ENCODE measurements at places on chromosomes 16 and 17.

- DNase-seq: no peak
Measured at GRCh38 chr16:48831076-48831722, 221.2 kb upstream of the N4BP1 start.

GRCh38 chr16:47317465-47318240 is 143.2 kb downstream of the ITFG1 start:
- no peak for DNase-seq

- DNase-seq: no peak
Measured at GRCh38 chr16:48885471-48885870, 275.5 kb upstream of the N4BP1 start.

DNA sequence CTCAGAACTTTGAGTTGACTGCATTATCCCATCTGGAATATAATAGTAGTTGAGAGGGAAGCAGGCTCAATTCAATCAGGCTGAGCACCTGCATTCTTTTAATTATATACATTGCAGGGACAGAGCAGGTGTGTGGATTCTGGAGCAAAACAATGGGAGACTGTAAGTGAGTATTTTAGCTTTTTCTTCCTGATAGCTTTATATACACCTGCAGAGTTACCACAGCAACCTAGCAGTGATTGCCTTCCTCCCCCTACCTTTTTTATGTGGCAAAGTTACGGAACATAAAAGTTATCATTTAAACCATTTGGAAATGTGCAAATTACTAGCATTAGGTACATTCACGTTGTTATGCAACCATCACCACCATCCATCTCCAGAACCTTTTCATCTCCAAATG is 25.4 kb upstream of the RHOT1 start:
- no peak for DNase-seq

- peak; percentile 29 for DNase-seq
Measured at GRCh38 chr16:6643080-6643686, 689.5 kb upstream of the RBFOX1 start.

DNA sequence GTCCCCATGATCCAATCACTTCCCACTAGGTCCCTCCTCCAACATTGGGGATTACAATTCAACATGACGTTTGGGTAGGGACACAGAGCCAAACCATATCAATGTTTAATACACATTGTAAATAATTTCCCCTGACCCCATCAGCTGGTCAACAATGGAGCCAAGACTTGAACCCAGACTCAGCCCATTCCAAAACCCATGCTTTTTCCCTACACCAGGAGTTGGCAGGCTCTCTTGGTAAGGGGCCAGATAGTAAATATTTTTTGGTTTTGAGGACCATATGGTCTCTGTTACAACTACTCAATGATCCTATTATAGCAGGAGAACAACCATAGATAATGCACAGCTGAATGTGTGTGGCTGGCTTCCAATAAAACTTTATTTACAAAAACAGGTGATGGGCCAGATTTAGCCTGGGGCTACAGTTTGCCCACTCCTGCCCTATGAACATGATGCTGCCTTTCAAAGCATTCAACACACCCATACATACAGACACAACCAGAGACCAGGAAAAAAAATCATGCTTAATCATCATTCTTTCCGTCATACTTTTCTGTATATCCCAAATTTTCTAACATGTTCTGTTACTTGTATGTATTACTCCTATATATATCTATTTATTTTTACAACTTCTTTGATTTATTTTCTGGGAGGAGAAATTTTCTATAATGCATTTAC is 22.1 kb upstream of the MSI2 start:
- DNase-seq: no peak

DNA sequence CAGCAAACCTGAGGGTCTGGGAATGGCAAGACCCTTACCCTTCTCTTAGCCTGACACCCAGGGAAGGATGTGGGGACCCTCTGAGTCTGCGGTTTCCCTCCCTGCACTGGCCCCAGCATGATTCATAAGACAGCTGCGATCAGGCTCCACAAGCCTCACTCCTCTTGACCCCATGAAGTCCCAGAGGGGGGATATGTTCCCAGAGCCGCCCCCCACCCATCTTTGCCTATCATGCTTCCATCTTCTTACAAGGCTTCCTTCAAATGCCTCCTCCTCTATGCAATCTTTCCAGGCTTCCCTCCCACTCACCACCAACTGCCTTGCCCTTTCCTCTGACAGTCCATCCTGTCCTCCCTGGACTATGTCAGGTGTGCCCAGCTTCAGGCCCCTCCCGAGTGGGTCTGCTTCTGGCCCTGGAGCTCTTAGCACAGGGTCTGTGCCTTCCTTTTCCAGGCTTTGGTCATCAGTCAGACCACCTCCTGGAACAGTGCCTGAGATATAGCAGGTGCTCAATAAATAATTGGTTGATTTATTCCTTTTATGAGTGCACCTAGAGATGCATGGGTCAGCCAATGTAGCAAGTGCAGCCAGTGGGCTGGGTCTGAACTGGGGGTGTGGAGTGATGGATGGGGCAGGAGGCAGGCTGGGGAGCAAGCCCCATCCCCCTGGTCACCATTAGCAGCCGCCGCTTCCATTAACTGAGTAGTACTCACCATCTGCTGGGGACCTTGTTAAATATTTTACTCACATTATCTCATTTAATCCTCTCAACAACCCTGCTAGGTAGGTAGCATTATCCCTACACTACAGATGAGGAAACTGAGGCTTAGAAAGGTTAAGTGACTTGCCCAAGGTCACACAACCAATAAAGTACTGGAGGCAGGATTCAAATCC is 8.4 kb downstream of the DLX3 start:
- DNase-seq: no peak

GRCh38 chr16:10077861-10078260 is 104.4 kb downstream of the GRIN2A start:
- DNase-seq: no peak

DNA sequence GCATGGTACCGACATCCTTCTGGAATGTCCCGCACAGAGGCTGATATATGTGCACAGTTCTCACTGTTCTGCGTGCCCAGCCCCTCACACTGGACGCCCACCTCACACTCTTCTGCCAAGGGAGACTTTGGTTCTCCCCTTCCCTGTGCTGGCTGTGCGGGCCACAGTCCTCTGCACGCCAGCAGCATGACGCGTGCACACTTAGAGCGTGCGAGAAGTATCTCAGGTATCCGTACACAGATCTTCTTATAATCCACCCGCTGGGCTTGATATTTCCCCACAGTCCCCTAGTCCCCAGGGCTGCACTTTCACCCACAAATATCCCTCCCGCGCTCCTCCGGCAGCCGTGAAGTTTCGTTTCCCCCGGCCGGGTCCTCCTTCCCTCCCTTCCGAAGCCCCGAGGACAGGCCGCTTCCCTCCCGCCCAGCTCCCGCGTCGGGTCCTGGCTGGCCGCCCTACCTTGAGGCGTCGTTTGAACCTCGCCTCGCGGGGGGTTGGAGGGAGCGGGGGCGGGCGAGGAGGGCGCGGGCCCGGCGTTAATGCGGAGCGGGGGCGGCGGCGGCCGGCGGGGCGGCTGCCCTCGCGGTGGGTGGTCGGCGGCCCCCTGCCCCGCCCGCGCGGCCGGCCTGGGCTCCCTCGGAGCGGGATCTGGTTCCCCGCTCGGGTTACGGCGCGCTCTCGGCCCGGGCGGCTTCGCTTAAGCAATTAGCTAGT is 5.0 kb upstream of the FOXF1 start:
- no peak for DNase-seq

- no peak for DNase-seq
Measured at GRCh38 chr17:18921485-18921884, 30.5 kb upstream of the SLC5A10 start.

DNA sequence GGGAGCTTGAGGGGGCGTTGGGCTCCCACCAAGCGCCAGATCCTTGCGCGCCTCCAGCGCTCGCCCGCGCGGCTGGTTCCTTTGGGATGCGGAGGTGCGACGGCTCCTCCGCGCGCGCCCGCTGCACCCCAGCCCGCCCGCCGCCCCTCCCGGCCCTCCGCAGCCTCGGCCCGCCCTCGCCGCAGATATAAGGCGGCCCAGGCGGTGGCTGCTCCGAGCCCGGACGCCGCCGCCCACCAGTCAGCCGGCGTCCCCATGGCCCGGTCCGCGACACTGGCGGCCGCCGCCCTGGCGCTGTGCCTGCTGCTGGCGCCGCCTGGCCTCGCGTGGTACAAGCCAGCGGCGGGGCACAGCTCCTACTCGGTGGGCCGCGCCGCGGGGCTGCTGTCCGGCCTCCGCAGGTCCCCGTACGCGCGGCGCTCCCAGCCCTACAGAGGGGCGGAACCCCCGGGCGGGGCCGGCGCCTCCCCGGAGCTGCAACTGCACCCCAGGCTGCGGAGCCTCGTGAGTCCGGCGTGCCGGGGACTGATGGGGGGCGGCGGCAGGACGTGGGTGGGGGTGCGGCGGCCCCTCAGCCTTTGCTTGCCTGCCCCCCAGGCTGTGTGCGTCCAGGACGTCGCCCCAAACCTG is at the start of gene NPB:
TSS of gene NPB (plus strand) at position 216 of the 630 bp plus-strand sequence. CDS start at position 256, 40 bp downstream.
- peak; percentile 43 for DNase-seq

DNA sequence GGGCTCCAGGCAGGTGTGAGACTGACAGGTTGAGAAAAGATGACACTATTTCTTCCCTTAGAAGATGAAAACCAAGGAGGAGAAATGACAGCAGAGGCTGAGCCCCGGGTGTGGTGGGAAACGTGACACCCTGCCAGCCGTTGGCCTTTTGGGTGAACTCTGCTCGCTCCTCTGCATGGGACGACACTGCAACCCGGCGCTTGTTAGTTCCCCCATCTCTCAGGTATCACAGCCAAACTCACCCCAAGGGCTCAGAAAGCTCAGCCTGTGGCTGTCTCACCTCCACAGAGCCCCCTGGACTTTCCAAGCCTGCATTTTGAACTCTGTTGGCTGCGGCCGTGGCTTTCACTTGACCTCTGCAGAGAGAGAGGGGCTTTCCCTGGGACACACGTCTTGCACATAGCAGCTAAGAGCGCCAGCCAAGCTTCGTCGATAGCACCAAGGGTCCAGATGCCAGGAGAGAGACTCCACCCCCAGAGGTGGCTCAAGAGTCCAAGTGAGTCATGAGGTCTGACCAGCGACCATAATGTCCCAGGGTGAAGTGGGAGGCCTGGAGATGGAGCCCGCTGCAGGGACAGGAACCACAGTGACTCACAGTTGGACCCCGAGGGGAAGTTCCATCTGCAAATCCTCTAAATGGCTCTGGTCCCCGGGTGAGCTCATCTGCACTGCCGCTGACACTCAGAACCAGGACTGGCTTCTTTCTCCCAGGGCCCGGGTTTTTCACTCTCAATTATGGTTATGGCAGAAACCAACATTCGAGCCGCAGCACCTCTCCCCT is 301.9 kb downstream of the SOX9 start:
- DNase-seq: no peak

- no peak for DNase-seq
Measured at GRCh38 chr16:50547340-50548124, 664 bp upstream of the NKD1 start.

- peak; percentile 57 for DNase-seq
Measured at GRCh38 chr16:87391324-87391949, 699 bp upstream of the MAP1LC3B start.

DNA sequence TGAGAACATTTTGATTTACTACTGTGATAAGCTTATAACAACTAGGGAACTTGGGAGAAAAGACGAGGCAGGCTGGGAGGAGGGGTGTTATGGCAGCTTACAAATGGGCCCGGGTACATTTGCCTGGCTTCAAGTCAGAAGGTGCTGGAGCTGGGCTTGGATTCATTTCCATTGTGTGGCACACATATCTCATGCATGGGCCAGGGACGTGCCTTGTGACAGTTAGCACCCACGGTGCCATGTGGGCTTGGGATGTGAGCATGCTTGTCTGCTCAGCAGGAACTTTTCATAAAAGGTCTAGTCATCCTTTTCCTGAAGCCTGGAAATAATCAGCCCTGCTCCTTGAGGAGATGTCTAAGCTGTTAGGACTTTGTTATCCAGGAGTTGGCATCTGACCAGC is 572.2 kb downstream of the CDH13 start:
- no peak for DNase-seq

GRCh38 chr17:79754370-79754769 is 23.6 kb upstream of the CBX2 start:
- DNase-seq: no peak

- no peak for DNase-seq
Measured at GRCh38 chr17:27624539-27624938, 6.4 kb upstream of the LGALS9 start.

DNA sequence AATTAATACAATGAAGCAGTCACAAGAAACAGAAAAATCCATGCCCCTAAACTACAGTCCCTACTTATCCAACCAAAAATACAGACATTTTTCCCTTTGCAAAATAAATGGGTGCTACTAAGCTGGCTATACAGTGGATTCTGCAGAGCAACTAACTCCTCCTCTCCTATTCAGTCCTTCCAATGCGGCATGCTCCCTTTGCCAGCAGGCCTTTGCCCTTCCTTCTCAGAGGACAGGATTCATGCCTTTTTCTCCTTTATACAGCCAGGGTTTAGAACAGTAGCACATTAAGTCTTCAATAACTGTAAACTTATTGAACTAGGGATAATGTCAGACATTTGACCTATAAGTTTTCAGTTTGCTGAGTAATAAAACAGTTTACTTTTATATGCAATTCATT is 70.2 kb downstream of the SMURF2 start:
- no peak for DNase-seq

DNA sequence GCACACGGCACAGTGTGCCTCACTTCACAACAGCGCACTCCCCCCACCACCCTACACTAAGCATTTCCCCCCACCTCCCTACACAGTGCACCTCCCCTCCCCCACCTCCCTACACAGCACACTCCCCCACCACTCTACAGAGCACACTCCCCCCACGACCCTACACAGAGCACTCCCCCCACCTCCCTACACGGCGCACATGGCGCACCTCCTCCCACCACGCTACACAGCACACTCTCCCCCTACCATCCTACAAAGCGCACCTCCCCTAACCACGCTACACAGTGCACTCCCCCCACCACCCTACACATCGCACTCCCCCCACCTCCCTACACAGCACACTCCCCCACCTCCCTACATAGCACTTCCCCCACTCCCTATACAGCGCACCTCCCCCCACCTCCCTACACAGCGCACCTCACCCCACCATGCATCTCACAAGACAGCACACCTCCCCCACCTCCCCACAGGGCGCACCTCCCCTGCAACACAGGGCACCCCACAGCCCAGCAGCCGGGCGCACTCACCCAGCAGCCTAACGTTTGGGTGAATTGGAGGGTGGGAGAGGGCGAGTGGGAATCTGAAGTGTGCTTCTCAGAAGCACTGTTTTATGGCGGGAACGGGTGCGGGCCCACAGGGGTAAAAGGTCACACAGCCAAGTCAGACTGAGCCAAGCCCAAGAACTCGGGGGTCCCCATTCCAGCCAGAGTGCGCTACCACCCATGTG is 10.3 kb downstream of the KNOP1 start:
- no peak for DNase-seq

DNA sequence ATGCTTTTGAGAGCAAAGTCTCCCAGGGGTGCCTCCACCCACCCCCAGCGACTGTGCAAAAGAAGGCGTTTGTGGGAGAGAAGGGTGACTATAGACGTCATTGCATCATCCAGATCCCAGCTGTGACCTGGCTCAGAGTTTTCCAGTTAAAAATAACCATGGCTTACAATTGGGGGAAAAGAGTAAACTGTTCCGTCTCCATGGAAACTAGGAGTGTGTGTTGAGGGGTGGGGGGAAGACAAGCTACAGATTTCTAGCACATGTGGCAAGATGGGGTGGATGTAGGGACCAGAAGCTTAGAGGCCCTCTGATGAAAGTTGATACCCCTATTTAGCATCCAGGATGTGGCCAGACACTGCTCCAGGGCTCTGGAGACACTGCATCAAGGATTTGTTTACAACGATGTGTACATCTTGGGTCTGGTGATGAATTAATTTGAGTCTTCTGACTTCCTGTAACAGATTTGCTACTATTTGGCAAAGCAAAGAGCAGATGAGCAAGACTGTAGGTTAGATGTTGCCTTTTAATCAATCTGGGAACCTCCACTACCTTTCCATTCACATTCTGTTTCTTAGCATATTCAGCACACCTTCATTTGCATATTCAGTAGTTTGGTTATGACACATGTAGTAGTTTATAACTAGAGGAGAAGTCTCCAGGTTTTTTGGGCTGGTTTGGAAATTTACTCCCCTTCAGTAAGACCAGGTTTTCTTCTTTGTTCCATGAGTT is 6.2 kb upstream of the DUSP14 start:
- DNase-seq: no peak
